ENCODE measurements at places on chromosomes 4 and X.
A peak's percentile ranks its signal among the peaks of the same experiment; 100 is the strongest.

GRCh38 chr4:144178414-144178813 is 37.9 kb upstream of the GYPA start:
- no peak for DNase-seq

- DNase-seq = no peak
Observed at GRCh38 chr4:37802068-37802666, 24.3 kb upstream of the PGM2 start.

DNA sequence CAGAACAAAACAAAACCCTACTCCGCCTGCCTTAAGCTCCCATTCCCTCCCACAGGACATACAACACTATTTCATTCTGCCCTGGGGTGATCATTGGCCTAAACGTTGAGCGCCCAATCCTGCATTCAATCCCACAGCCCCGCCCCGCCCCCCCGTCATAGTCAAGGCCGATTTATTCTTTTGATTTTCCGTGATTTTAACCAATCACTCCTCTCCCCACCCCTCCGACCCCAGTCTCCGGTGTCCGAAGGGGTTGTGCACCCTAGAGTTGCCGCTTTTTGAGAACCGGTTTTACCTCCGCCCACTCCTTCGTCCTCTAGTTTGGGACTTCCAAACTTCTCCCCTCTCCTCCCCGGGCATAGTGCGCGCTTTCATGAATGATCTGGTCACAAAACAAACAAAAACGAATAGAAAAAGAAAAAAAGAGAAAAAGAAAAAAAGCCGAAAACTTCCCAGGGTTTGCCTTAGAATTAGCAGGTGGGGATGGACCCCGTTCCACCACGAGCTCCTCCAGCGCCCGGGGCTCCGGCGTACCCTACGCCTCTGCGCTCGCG is 446 bp upstream of the UBE2A start:
- peak; percentile 1 for DNase-seq

DNA sequence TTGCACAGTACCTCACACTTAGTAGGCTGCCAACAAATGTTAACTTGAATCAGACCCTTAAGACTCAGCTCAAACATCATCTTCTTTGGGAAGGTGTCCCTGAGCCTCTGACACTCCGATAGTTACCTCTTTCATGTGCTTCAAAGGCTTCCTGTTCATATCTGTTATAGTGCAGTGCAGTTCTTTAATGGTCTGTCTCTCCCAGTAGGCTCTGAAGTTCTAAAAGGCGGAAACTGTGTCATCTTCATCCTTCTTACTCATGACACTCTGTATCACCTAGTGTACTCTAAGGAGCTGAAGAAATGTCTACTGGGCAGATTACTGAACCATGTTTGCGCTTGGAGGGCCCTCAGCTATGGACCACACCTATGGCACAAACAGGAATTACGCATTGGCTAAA is 2.1 kb upstream of the DIAPH2 start:
- DNase-seq = no peak

GRCh38 chr4:88843067-88843685 is 145.5 kb upstream of the NAP1L5 start:
- no peak for DNase-seq

DNA sequence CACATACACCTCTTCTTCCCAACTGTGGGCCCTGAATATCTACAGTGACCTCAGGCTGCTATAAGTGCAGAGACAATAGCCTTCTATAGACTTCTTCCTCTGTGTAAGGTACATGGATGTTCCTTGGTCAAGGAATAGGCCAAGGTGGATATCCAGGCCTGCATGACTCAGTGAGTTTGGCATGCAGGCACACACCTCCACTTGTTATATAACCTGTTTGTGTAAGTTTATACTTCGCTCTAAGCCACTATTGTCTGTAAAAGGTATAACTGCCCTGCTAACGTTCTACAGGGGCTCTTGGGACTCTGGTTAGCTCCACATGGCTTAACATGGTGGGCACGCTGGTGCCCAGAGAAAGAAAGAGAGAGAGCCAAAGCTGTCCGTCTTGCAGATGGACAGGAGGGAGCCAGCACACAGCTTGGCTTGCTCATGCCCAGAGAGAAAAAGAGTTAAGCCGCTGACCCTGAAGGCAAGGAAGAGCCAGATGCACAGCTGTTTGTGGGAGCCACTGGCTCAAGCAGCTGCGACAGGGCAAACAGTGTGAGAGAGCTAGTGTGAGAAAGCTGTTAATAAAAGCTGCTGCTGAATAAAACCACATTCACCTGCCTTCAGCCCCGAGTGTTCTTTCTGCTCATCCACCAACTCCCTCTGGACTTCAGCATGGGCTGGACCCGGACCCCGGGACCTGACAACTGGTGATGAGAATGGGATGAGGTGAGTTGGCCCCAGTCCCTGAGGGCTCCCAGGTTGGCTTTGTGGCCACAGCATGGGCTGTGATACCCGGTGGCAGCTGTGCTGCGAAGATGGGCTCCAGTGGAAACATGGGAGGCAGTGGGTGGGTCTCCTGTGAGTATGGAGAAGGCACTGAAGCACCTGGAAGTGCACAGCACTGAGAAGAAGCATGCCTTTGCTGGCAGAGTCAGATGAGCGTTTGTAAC is 44.5 kb upstream of the ZBTB33 start:
- no peak for DNase-seq

DNA sequence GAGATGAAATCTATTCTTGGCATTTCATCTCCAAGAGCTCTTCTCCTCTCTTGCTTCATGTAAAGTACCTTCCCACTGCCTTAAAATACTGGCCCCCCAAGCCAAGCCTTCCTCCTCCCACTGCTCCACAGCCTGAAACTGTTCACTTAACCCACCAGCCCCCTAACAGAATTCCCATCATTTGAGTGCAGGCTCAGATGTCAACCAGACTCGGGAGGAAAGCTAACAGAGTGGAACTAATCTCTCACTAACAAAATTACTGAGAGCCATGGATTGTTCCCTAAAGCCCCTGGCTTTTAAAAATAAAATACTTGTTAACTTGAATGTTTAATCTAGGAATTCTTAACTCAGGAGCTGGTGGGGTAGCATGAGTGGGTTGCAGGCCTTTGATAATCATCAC is 7.1 kb upstream of the DCUN1D4 start:
- DNase-seq = no peak

DNA sequence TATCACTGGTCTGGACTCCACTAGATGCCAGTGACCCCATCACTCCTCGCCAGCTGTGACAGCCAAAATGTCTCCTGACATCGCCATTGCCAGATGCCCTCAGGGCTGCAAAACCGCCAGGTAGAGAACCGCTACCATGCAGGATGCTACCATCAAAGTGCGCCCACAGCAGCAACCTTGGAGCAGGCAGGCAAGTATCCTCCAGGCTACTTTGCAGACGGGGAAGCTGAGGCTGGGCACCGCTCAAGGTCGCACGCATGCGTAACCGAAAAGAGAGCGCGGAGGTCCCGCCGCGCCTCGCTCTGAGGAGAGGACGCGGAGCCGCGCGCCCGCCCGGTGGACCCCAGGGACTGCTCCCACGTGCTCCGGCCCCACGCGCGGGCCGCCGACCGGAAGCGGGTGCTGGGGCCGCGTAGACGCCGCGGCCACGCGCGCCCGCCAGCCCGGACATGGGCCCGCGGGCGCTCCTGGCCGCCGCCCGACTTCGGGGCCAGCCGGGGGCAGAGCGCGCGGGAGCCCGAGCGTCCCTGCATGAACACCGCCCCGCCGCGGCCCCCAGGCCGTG is at the start of gene STS:
Gene STS (plus strand): TSS at position 300 of the 565 bp plus-strand sequence. CDS start 105,488 bp downstream, outside the sequence.
- DNase-seq = no peak

DNA sequence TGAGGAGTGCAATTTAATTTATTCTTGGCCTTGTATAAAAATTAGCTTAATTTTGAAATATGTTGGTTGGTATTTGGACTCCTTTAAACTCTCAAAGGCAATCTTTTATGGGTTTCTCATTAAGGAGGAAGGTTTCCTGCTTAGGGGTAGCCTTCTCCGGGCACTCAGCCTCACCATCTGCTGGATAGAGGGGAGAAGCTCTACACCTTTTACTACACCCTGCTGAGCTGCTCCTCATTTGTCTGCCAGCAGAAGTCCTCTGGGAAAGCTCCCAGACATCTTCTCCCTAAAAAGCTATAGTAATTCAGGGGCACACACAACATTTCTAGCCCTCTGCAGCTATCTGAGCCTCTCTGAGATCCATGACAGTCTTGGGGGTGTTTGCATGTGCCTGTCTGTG is 179.1 kb downstream of the SOWAHB start:
- DNase-seq = no peak

Data from stimulated activated CD8-positive, alpha-beta memory T cell treated with anti-CD3 and anti-CD28 coated beads, Interleukin-12 subunit alpha, Interleukin-12 subunit beta, amount 100 ng/mL, for 4 hours (primary cell).